ENCODE measurements at places on chromosomes 12 and 14.

DNA sequence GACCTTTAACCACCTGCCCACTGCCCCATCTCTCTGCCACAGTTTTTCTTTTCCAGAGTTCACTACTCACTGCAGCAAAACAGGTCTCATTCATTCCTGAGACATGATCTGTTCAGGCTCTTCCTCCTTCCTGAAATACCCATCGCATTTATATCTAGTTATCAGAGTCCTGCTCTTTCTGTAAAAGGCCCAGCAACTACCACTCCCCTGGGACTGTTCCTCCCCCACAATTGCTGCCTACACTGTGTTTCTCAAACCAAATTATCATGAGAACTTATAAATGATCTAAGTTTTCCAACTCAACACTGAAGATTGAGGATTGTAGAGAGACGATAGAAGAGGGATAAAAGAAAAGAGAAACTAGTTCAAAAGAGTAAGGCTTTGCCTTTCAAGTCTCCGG, 40.8 kb upstream of the EPS8 start:
- DNase-seq = peak; percentile 6

DNA sequence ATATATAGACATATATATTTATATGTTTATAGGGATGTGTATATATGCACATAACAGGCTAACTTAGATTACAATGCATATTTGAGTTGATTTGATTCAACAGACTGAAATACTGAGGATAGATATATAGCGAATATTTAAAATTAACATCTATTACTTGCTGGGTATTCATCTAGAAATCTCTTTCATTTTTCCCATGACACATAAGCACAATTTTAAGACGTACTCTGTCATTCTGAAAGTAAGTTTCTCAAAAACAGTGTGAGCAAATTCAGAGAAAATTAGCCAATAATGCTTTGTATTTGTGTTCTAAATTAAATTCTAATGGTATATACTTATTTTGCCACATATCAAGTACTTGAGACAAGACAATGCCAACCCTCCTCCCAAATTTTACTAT, 907.5 kb upstream of the MDGA2 start:
- no peak for DNase-seq

DNA sequence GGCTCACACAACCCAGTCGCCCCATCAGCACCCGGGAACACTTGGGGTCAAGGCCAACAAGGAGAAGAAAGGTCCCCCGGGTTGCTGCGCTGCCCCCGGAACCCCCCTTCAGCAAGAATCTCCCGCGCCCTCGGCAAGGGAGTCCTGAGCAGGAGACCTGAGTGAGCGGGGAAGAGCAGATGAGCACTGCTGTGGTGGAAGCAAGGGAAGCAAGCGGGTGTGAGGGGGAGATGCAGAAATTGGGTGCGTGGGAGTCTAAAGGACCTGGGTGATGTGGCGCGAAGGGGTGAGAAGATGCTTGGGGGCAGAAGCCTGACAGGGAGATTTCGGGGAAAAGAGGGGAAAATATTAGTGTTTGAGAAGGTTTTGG, 105.5 kb upstream of the PRB2 start:
- DNase-seq = no peak

- no peak for DNase-seq
Measured at GRCh38 chr12:117027251-117028086, 71.7 kb downstream of the TESC start.

- no peak for DNase-seq
Measured at GRCh38 chr12:121241156-121241970, 31.4 kb downstream of the P2RX4 start.

DNA sequence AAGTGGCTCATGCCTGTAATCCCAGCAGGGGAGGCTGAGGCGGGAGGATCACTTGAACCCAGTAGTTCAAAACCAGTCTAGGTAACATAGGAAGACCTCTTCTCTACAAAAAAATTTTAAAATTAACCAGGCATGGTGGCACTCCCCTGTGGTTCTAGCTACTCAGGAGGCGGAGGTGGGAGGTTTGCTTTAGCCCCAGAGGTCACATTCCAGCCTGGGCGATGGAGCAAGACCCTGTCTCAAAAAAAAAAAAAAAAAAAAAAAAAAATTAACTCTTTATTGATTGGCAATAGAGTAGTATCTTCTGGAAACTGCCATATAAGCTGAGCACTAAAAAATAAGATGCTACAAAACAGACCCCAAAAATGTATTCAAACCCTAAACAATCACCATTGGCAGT, 69.5 kb downstream of the LLPH start:
- DNase-seq = no peak

DNA sequence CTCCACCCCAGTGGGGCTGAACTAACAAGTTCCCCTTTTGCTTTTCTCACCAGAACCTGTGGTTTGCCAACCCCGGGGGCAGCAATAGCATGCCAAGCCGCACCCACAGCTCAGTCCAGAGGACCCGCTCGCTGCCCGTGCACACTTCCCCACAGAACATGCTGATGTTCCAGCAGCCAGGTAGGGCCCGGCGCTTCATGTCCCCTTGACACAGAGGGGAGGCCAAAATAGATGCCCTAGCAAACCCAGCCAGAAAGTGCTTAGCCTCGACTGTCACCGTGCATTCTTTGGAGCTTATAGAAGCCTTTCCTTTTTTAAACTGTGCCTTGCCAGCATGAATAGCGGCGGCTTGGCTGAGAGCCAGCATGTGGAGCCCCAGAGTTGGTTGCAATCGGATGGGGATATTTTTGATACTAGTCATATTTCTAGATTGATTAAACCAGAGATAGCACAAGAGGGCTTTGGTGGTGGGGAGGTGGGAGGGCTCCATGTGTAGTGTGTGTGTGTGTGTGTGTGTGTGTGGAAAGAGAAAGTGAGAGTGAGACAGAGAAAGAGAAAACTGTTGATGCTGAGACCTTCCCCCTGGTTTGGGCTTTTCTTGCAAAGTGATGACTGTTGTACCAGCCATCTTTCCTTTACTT, 126.1 kb downstream of the GCH1 start:
- DNase-seq = peak; percentile 92

DNA sequence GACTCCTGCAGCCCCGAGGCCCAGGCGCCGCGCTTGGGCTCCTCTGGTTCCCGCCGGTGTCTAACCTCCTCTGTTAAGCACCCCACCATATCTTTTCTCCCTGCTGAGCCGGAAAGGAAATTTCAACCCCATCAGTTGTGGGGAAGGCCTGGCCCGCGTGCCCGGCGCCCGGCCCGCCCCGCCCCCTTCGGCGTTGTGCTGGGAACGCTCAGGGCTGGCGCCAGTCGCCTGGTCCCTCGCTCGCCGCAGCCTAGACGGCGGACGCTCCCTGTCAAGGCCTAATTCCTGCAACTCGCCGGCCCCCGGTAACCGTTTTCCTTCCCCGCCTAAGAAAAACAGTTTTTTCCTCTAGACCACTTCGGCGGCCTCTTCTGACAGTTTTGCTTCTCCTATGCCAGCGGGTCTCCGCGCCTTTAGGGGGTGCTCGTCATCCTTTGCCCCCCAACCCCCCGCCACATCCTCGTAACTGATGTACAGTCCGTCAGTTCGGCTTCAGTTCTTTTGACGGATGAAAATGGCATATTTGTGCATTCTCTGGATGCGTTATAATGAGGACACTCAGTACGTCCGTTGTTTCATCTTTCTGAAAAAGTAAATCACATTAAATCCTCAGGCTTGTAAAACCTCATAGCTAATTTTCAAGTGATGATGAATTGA, 506 bp upstream of the NAP1L1 start:
- peak; percentile 94 for DNase-seq

- DNase-seq = no peak
Measured at GRCh38 chr14:60958146-60958545, 22.7 kb downstream of the TRMT5 start.

- DNase-seq = no peak
Measured at GRCh38 chr14:101825797-101826196, 64.3 kb downstream of the PPP2R5C start.

DNA sequence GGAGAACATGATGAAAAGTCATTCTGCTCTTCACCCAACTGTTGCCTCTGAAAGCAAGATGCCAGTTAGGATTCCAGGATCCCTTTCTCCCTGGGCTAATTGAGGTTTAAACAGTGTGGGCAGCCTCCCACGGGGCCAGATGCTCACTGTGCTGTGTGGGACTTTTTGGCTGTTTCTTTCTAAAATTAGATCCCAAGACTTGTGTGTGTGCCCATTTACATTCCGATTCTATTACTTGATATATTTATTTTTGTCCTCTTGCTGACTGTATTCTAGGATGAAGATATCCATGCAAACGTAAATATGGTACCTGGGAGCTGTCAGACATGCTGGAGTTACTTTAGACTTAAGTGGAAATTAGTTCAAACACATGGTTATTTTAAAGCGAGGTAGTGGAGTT, 6.2 kb downstream of the IFT43 start:
- DNase-seq = no peak

- DNase-seq = no peak
Measured at GRCh38 chr14:58285132-58285531, 13.2 kb upstream of the ARID4A start.

DNA sequence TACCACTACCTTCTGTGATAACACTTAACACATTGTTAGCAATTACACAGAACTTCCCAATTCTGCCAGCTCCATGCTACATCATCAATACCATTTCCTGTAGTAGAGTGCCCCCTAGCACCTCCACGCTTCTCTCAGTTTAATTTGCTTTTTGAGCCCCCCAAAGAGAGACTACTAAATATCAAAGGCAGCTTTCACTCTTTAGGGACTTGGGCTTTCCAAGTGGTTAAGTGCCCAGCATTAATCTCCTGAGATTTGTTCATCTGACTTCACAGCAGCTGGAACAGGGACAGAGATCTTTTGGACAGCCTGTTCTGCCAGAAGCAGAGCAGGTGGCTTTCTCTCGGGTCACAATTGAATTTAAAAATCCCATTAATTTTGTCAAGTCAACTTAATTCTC, 954.9 kb downstream of the DIO2 start:
- DNase-seq = no peak

DNA sequence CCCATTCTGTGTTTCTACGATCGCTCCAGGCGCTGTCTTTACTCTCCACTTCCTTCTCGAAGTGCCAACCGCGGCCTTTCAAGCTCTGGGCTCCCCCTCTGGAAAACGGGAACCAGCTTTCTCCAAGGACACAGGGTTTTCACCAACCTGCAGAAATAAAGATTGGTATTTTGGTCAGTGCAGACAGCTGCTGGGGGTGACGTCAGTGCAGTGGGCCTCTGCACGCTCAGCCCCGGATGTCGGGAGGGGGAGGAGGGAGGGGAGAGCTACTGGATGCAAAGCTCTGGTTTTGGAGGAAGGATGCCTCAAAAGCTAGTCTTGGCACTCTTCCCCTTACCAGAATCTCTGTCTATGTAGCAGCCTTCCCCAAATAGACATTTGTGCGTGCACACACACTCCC, 19.9 kb downstream of the HRK start:
- peak; percentile 75 for DNase-seq

DNA sequence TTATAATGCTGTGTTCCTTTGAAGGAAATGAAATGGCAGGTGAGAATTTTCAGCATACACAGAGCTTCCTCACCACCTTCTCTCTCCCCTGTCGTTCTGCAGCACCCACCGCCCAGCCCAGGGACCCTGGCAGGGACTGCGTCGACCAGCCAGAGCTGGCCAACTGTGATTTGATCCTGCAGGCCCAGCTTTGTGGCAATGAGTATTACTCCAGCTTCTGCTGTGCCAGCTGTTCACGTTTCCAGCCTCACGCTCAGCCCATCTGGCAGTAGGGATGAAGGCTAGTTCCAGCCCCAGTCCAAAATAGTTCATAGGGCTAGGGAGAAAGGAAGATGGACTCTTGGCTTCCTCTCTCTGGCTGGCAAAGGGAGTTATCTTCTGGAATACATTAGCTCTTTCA, 35.1 kb downstream of the PAPLN start:
- DNase-seq = no peak

- DNase-seq = no peak
Measured at GRCh38 chr12:124344022-124344421, 49.1 kb downstream of the RFLNA start.

DNA sequence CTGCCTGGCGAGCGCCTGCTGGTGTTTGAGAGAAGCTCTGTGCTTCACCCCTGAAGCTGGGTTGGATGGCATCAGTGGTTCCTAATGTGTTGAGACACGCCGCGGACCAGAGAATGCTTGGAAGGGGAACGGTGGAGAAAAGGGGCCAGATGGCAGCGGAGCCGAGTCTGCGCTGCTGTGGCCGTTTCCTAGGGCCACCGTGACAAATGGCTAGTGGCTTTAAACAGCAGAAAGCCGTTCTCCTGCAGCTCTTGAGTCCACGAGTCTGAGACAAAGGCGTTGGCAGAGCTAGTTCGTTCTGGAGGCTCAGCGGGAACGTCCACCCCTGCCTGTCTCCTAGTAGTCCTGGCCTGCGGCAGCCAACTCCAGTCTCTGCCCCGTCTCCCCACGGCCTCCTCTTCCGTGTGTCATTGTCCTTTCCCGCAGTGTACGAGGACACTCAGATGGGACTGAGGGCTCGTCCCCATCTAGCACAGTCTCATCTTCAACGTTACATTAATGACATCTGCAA, 103.6 kb downstream of the ADGRD1 start:
- DNase-seq = no peak

- DNase-seq = no peak
Measured at GRCh38 chr14:53381895-53382294, 228.8 kb upstream of the DDHD1 start.

DNA sequence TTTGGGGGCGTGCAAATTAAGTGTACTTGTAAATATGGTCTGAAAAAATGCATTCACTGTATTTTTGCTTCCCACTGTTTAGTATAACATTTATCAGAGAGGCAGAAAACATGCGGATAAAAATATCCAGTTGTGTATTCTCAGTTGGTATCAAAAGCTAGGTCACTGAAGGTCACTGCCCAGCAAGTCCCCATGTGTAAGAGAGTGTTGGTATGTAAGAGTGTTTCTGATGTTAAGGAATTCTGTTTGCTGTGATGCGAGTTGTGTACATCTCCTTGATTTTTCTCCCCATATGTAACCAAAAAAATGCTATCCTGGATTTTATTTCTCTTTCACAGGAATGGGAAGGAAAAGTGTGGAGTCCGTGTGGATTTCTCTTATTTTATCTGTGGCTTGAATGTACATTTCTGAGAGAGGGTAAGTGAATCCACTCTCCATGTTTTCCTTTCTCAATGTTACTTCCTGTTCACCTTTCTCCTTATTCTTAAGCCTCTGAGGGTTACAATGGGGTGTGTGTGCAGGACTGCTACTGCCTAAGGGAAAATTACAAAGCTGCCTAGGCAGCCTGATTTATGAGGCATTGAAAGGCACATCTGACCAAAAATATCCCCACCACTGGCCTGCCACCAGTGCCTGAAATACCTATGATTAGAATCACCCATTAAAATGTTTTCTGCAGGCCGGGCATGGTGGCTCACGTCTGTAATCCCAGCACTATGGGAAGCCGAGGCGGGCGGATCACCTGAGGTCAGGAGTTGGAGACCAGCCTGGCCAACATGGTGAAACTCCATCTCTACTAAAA, 97.9 kb upstream of the USP44 start:
- DNase-seq = peak; percentile 81

GRCh38 chr12:80019691-80020090, 79.6 kb upstream of the OTOGL start:
- no peak for DNase-seq

GRCh38 chr12:92332552-92332951, 186.9 kb upstream of the BTG1 start:
- DNase-seq = no peak
